Activated effector memory CD4-positive, alpha-beta T cell treated with anti-CD3 and anti-CD28 coated beads, Interleukin-2, amount 50 U/mL, for 16 hours (primary cell): ENCODE measurements at places on chromosomes 2 and 18.

- no peak for DNase-seq
Measured at GRCh38 chr2:146451972-146452371, 1392.9 kb upstream of the ACVR2A start.

DNA sequence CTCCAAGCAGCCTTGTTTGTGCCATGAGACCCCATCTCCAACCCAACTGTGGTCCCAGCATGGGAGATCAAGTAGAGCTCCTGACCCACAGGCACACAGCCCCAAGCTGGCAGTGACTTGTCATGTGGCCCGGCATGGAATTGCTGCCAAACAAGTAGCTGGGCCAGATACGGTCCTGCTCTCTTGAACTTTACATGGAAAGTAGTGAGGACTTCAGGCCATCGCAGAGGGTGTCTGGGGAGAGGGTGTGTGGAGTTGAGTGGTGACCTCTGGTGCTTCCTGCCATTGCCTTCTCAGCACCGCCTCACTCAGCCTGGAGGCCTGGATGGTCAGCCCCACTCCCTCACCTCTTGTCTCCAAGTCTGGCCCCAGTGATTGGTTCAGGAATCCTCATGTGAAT, 10.9 kb upstream of the SLC4A3 start:
- DNase-seq = no peak

DNA sequence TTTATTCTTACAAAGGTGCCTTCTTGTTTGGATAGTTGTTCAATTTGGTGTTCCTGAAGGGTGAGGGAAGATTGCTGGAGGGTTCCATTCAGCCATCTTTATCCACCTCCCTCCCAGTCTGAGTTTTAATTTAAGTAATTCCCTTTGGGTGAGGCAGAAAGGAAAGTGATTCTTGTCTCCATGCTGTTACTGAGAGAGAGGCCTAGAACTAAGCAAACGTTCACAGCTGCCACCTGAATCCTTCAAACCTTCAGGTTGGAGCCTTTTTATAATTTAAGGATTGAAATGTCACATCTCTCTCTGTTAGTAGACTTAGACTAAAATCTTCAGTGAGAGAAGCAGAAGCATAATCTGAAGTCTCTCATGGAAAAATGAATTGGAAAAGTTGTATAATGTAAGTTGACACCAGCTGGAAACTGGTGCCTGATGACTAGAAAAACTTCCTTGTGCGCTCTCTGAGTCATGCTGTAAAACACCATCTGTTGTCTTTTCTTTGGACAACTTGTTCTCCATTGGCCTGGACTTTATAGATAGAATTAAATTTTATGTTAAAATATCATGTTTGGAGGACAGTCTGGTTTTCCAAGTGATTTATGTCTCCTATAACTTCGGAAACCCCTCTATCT, 14.6 kb downstream of the STRADB start:
- DNase-seq = no peak

DNA sequence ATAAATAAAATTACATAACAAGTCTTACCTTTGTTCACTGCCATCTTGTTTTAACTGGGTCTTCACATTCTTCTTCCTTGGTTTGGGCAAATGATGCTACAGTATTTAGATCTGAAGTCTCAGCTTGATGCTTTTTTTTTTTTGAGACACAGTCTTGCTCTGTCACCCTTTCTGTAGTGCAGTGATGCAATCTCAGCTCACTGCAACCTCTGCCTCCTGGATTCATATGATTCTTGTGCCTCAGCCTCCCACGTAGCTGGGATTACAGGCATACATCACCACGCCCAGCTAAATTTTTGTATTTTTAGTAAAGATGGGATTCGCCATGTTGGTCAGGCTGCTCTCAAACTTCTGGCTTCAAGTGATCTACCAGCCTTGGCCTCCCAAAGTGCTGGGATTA, 53.2 kb upstream of the MAT2A start:
- no peak for DNase-seq

GRCh38 chr2:143312441-143312840, 183.2 kb downstream of the ARHGAP15 start:
- DNase-seq = no peak

DNA sequence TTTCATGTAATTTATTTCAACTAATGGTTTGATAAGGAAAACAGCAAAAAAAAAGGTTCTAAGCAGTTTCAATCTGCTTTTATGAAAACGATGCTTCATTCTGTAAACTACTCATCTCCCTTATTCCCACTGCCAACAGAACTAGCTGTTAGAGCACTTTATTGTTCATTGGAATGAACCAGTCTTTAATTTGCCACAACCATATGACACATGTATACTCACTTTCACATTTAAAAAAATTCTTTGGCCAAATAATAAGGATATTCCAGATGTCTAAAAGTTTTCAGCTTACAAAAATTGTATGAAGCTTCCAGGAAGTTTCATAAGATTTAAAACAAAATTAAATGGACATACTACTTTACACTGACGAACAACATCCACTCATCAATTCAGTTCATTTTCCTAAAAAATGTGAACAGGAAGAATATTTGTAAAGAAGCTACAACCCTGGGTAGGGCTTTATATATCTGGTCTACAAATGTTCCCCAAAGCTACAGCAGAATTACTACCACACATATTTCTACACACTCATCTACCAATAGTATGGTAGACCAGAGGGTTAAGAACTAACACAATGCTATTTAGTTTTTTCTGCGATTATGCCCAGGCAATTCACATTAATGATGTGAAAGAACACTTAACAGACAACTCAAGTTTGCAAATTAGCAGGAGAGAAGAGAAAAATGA, 37.7 kb downstream of the ZNF521 start:
- DNase-seq = no peak

DNA sequence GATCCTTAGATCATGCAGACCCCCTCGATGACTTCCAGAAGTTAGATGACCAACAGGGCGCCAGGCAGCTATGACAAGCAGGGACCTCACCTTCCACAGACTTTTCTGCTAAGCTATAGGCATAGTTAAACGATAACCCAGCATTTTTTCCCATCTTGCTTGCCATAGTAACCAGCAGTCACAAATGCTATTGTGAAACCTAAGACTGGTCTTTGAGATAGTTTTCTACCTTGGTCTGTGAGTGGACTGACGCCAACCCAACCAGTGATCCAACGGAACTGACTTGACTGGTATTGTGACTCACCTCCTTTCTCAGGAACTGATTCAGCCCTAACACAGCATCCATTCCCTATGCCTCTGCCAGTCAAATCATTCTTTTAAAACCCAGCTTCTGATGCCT, 361.2 kb downstream of the LRRTM4 start:
- no peak for DNase-seq

DNA sequence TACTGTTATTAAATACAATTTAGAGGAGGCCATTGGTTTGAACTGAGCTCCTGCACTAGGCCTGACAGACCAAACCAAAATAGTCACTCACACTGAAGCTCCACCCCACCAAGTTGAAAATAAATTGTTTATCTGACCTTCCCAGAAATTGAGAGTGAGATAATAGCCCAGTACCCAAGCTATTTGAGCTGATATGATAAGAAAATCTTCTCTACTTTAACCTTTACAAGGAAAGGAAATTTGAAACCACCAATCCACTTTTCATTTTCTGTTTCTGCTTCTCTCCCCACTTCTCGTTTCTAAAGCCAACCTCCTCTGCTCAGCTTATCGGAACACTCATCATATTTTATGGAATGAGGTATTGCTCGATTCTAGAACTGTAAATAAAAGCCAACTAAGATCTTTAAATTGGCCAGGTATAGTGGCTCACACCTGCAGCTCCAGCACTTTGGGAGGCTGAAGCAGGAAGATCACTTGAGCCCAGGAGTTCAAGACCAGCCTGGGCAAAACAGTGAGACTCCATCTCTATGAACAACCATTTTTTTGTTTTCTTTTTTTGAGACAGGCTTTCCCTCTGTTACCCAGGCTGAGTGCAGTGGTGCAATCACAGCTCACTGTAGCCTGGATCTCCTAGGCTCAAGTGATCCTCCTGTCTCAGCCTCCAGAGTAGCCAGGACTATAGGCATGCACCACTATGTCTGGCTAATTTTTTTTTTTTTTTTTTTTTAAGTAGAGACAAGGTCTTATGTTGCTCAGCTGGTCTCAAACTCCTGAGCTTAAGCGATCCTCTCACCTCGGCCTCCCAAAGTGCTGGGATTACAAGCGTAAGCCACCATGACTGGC, 13.3 kb upstream of the GALM start:
- no peak for DNase-seq

GRCh38 chr2:2182551-2183071, 148.5 kb downstream of the MYT1L start:
- DNase-seq = no peak

DNA sequence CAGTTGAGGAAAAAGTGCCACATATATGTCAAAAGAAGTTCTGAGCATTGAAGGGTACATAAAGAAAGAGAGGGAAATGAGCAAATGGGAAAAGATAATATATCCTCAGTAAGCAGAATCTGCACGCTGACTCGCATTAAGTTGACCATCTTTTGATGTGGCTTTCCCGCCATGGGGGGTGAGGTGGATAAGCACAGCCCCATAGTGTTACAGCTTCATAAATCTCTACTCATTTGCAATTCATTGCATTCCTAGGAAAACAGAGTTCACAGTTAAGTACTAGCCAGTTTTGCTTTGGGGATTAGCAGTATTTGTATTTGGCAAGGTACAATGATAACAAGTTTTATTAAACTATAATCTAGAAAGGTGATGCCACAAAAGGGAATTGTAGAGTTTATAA, 814.2 kb downstream of the LRP1B start:
- no peak for DNase-seq

DNA sequence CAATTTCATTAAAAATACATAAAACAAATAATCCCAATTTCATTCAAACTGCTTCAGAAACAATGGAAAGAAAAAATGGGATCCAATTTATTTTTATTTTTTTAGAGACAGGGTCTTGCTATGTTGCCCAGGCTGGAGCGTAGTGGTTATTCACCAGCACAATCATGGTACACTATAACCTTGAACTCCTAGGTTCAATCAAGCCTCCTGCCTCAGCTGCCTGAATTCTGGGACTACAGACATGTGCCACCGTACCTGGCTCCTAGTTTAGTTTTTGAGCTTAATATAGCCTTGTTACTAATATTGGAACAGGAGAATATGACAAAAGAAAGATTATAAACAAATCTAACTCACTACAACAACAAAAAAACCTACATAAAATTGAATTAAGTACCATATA, 34.2 kb downstream of the SAP130 start:
- DNase-seq = no peak

- no peak for DNase-seq
Measured at GRCh38 chr2:126475031-126475430, 180.9 kb upstream of the GYPC start.

DNA sequence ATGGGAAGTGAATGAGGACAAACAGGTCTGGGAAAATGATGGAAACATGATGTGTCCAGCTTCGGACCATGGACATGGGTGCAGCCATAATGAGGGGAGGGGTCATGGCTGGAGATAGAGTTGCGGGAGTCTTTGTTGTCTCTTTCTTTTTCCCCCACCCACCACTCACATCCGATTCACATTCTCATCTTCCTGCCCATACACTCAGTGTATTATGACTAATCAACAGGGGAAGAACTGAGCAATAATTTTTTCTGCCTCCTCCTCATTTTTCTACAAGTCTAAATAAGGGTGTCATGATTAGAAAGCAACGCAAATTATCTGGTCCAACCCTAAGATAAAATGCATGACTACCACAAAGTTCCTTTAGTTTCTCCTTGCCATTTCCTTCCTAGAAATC, 5.7 kb upstream of the SERPINB2 start:
- no peak for DNase-seq

GRCh38 chr2:29729401-29729800, 192.0 kb downstream of the ALK start:
- no peak for DNase-seq

GRCh38 chr2:86372641-86373502, 35.4 kb upstream of the REEP1 start:
- no peak for DNase-seq

DNA sequence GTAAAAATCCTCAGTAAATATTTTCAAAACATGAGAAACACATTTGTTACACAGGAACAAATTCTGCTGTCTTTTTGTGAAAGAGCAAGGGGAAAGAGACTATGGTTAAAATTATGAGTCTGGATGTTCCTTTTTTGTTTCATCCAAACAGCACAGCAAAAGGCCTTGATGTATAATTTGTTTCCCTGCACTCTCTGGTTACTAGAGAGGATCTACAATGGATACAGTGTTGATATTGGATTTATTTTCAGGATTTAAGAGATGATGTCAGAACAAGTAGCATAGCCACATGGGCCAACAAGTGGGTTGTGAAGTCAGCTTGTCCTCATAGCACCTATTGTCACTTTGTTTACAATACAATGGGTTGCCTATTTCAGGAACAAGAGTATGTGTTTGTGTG, 11.3 kb upstream of the ERBB4 start:
- no peak for DNase-seq

DNA sequence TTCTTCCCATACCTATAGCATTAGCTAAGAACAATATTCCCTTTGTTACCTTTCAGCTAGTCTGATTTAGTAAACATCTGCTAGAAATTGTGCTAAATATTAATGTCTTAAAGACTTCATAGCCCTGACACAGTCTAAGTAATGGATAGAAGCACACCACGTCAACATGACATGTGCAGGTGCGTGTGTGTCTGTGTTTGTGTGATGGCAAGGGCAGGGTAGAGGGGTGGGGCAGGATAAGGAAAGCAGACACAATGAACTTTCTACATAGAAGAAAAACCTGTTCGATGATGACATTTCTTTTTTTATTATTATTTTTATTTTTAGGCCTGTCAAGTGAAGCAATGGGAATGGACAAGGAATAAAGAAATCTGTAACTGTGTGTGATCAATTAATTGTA, 223.3 kb downstream of the NOL4 start:
- no peak for DNase-seq

GRCh38 chr2:72722492-72723070, 103.3 kb downstream of the EXOC6B start:
- DNase-seq = no peak
